ENCODE measurements at places on chromosomes 1 and 21.

DNA sequence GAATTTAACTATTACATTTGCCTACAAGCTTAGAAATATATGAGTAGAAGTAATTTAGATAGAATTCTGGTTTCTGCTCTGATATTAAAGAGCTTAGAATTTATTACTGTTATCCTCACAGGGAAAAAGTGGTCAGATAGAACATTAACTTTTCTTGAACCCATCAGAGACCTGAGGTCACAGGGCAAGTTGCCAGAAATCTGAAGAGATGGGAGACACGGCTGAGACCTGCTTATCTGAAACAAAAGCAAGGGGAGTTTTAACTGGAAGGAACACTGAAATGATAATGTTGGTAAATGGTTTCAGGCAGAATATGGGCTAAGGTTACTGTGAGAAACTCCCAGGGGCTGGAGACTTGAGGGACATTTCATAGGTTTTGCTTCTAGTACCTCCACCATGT lies 28.0 kb upstream of the USP25 start:
- no peak for DNase-seq

DNA sequence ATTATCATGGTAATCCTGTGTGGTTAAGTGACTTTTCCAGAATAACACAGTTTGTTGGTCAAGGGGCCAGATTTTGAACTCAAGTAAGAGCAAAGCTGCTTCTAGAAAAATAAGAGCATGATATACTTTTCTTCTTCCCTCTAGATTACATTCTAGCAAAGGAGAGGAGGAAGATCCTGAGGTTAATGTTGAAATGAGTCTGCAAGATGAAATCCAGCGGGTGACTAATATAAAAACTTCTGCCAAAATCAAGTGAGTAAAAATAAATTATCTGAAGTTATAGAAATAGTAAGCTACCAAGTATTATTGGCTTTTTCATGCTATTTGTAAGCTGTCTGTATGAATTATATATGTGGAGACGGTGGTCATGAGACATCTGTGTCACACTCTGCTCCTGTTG lies 12.8 kb downstream of the WDR3 start:
- DNase-seq, result no peak

DNA sequence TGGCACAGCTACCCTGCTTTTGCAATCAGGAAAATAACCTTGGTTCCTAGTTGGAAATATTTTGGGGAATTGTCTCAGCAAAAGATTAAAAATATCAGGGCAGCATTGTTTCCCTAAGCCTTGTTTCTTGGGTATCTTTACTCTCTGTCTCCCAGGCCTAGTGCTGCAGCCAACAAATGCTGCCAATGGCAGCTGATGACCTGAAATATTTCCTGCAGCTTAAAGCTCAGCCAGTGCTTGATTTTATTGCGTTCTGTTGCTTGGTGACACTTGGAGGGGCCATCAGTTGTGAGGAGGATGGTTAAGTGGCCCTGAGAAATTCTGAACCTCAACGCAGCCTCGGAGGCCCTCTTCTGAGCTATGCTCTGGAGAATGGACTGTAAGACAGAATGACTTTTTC lies 59.4 kb upstream of the B3GALT5 start:
- no peak for DNase-seq

DNA sequence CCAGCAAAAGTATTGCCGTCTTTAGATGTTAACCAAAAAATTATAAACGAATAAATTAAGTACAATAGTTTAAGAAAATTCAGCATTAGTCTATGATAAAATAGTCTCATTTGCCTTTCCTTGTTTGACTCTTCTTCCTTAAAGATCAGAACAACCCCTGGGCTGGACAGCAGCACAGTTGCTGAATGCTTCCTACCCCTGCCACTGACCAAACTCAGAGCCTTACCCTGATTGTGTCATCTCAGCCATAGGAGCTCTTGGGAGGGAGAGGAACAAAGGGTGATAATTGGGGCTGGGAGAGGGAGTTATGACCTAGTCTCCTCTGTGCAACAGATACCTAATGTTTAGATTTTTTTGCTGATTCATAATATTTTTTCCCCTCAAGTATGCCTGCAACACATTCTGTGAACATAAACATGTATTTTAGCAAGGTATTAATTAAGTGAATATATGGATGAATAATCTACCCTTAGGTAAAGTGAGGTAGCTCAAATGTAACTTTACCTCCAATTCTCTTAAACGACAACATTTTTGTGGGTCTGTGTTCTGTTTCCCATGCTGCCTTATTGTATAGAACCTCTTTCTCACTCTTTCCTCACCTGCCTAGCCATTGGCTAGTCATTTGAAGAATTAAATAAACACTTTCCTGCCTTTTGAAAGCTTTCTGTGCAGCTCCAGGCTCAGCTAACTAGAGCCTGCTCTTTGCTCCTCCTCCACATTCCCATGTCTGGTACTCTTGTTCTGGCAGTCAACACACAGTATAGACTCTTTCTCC lies 46.1 kb downstream of the FGGY start:
- no peak for DNase-seq

- no peak for DNase-seq
These were observed 5.4 kb downstream of the TNN start for GRCh38 chr1:175073061-175073460.

DNA sequence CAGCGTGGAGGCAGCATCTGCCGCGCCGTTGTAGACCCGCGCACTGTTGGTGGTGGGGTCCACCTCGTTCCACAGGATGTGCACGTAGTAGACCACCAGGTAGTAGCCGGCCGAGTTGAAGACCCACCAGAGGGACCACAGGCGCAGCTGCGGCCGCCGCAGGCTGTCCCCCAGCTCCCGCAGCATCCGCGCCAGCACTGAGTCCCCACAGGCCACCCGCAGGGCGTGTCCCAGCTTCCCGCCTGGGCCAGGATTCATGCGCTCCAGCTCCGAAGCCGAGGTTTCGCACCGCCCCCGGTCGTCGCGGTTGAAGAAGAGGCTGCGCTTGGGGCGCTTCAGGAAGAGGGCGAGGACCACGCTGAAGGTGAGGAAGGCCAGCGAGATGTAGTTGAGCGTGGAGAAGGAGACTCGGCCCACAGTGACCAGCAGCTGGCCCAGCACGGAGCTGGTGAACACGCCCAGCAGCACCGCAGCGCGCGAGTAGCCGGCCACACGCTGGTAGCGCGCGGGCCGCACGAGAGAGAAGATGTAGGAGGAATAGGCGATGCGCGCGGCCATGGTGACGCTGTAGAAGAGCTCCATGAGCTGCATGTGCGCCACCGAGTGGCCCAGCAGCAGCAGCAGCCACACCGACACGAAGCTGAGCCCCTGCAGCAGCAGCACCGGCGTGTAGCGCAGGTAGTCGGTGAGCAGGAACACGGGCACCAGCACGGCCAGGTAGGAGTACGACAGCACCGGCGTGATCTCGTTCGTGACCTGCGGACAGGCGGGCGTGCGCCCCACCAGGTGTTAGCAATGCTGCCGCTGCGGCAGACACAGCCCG lies 10.6 kb downstream of the SLC19A1 start:
- DNase-seq, result no peak

GRCh38 chr1:155166471-155167165 lies 6.5 kb downstream of the KRTCAP2 start:
- DNase-seq, result peak; percentile 69

- no peak for DNase-seq
These were observed 14.6 kb downstream of the AJAP1 start for GRCh38 chr1:4668743-4669700.

All from kidney (tissue), 22 donors.